ENCODE measurements at places on chromosomes 16 and 17.

GRCh38 chr17:63699638-63700527 lies at the start of gene LIMD2:
Gene LIMD2, minus strand, starts transcription at chr17:63700125. Its CDS starts 827 bp downstream, at chr17:63699298.
- DNase-seq, result peak; percentile 78

DNA sequence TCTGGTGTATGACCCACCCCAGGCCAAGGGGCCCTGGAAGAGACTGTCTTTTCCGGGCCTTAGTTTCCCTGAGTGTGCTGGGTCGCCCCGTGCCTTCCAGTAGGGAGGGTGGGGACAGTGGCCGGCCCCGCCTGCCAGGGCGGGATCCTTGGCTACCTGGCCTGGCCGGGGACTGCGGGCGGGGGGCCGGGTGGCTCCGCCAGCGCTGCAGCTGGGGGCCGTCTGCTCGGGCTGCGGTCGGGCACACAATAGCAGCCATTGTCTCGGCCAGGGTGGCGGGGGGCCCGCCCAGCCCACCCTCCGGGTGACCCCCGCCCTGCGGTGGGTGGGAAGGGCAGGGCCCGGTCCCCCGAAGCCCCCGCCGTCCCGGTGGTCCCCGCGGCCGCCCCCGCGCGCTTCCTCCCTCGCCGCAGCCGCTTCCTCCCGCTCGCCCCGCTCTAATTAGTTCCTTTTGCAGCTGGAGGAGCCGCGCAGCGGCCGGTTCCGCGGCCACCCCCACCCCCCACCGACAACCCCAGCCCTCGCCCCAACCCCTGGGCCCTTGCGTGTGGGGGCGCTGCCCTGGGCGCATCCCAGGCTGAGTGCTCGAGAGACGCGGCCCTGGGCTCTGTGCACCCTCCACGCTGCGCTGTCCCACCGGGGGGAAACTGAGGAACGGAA lies 11.6 kb downstream of the GLIS2 start:
- peak; percentile 68 for DNase-seq

DNA sequence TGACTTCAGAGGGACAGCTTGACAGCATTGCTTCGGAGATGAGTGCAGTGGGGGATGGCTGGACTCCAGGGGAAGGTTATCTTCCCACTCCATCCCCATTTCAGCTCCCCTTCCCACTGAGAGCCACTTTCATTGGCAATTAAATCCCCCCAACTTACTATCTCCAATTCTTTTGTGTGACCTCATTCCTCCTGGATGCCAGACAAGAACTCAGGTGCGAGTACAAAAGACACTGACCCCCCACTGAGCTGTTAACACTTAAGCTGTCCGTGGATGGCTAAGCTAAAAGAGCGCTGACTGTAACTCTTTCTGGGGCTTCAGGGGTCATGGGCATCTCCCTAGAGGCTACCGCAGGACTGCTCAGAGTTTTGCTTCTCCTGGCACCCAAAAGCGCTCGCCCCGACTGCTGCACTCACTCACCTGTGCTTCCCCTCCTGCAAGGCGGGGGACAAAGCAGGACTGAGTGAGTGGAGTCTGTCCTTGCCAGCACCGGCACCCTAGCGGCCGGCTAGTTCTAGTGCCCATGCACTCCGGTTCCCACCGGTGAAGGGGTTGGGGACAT lies 44.8 kb upstream of the FBXO47 start:
- DNase-seq, result no peak

- no peak for DNase-seq
These were observed 222.9 kb downstream of the CDH8 start for GRCh38 chr16:61813339-61813738.

- DNase-seq, result no peak
These were observed 194.7 kb downstream of the SPECC1 start for GRCh38 chr17:20203761-20204263.

Data from left forelimb (tissue), 1 donor.